ENCODE measurements at places on chromosomes 5 and 9.

- DNase-seq = no peak
Observed at GRCh38 chr5:59826996-59827395, 66.5 kb downstream of the PDE4D start.

DNA sequence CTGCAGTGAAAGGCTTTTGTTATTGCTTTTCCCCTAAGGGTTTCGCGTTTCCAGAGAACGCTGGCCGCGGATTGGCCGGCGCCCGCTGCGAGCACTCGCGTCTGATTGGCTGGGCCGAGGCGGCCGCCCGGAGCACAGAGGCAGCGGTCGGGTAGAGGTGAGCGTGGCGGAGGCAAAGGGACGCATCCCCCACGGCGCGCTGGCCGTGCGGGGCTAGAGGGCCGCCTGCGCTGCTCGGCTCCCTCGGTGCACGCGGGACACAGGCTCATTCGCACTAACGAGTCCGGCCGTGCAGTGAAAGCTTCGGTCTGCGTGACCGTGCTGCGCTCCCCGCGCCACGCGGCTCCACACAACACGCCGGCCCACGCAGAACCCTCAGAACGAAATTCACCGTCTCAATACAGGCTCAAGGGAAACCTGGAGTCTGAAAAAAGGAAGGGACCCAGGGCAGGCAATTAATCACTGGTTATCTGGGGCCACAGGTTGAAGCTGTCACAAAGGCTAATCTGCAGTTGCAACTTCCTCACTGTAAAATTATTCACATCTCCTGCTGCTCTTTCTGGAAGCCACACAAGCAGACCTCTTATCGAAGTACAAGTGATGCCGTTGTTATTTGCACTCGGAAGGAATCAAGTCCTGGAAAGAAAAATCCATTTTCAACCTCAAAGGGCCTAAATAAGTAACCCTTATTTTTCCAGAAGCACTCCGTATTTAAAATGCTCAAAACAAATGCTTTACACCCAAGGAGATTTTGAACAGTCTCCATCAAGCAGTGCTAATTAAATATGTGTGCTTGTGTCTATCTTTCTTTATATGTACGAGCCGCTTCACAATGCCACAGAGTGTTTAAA is 94.6 kb downstream of the ZNF608 start:
- DNase-seq = no peak

GRCh38 chr9:138098908-138099791 is 221.6 kb downstream of the CACNA1B start:
- no peak for DNase-seq

- no peak for DNase-seq
Observed at GRCh38 chr5:112106878-112107277, 312.2 kb downstream of the EPB41L4A start.

DNA sequence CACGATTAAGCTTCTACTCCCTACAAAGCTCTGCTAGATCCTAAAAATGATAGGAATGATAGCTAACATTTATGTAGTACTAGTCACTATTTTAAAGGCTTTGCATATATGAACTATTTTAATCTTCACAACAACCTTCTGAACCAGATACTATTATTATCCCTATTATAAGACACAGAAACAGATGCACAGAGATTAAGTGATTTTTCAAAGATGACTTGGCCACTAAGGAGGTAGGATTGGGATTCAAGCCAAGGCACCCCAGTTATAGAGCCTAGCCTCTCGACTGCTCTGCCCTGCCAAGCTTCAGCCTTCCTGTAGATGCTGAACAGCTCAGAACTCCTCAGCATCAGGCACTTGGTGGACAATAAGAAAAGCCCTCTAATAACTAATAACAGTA is 200.9 kb upstream of the PTGER4 start:
- no peak for DNase-seq

DNA sequence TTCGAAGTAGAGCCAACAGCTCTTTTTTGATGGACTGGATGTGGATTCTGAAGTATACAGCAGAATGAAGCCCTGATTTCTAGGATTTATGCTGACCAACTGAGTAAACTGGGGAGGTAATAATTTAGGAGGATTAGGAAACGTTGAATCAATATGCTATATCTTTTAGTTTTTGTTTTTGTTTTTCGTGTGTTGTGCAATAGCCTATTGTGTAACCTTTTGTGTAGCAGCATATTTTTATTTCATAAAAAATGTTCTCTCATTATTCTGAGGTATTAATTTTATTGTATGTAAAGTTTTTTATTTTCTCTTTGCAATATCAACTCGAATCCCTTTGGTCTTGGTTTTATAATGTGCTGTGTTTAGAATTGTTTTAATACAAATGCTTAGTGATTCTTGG is 902.3 kb downstream of the EFNA5 start:
- no peak for DNase-seq

- no peak for DNase-seq
Observed at GRCh38 chr9:135770203-135770535, 68.2 kb downstream of the KCNT1 start.

DNA sequence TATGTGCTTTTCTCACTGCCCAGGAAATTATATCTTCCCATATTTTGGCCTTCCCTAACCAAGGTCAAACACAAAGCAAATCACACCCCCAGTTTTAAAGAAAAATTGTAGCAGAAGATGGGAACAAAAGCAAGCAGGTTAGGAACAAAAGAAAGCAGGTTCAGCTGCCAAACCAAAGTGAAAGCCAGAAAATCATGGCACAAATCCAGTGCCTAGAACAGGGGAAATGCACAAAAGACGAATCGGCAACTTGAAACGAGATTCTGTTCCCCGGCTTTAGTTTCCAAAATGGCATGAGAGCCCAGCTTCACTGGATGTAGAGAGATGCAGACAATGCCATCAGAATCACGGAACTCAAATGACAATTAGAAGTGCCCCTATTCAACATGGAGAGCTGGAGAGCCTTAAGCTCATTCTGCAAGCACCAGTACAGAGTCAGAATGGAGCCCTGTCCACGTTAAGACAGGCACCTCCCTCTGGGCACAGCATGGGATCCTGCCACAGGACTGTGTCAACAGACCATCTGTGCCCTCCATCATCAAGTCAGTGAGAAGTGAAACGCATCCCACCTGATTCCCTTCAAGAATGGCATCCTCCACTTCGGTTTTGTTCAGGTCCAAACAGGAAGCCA is 13.8 kb downstream of the DNAH5 start:
- no peak for DNase-seq

GRCh38 chr5:112960863-112961504 is 15.6 kb upstream of the DCP2 start:
- DNase-seq = no peak
